ENCODE measurements at places on chromosomes 1 and 21. TPM values are rescaled to one million over a fixed set of nuclear protein-coding genes. Genes with fewer than 3 reads are reported as not detected.

Gene THEMIS2
- 0.82 TPM for total RNA-seq

Gene TRIM17
- total RNA-seq: not detected

Gene ZNF695
- total RNA-seq: 1.2 TPM

Gene CCDC27
- not detected for total RNA-seq

Gene WNT4
- 0.67 TPM for total RNA-seq

Gene S100B
- total RNA-seq: not detected

Gene CBR3
- total RNA-seq: 16.4 TPM

Gene C1QA
- total RNA-seq: not detected

Gene FCAMR
- not detected for total RNA-seq

Gene PTPN22
- total RNA-seq: not detected

Gene PLPP3
- total RNA-seq: 30.0 TPM

Gene C1orf159
- 13.8 TPM for total RNA-seq

Gene OR2T33
- total RNA-seq: not detected

Gene GUCA2B
- total RNA-seq: not detected

Gene KRTAP12-2
- total RNA-seq: not detected

Gene OR6N1
- total RNA-seq: not detected

Gene BEND5
- not detected for total RNA-seq

Gene SH3BGR
- 0.65 TPM for total RNA-seq

Data from A549 treated with RU486 at 1 μM for 4 hours (cell line).